ENCODE measurements at places on chromosomes 12 and 14. TPM values are rescaled to one million over a fixed set of nuclear protein-coding genes. Genes with fewer than 3 reads are reported as not detected.

- peaks cover 43% of the 10 kb centered on the region for H3K27me3 ChIP-seq
- H3K36me3 ChIP-seq, result no peaks in the 10 kb centered on the region
- no peaks in the 10 kb centered on the region for H3K4me1 ChIP-seq
- H3K27ac ChIP-seq, result no peak within 1 kb of the TSS
Measured at GRCh38 chr12:45050751-45051571, at the start of gene DBX2. DBX2 (minus strand) TSS chr12:45051099; CDS start chr12:45050927, 172 bp downstream.

DNA sequence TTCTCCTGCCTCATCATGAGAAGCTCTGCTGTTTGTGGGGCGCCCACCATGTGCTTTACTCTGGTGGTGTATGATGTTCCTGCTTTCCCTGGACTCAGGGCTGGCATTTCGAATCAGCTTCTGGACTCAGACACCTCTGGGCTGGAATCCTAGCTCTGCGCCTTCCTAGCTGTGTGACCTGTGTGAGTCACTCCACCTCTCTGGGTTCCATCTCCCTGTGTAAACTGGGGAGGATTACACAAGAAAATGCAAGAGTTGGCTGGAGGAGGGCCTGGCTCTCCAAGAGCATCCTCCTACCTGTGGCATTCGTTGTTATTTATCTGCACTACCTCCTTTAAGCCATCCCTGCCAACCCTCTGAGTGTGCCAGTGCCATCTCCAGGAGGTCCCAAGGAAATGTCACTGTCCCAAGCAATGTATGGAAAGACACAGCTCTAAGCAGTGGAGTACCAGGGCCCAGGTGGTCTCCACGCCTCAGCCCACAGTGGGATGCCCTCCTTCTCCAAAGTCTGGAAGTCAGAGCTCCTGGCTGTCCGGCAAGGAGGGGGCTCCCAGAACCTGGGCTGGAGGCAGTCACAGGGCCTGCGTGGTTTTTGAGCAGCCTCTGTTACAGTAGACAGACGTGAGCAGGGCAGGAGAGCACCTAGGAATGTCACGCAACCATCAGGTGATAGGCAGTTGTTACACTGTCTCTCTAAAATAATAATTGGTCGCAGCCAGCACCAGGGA, 7.3 kb upstream of the TNFAIP2 start:
- H3K27me3 ChIP-seq, result peaks cover 13% of the 10 kb centered on the region
- H3K4me3 ChIP-seq, result no peak overlapping the region
- DNase-seq, result no peak
- peaks cover 6% of the 10 kb centered on the region for H3K4me1 ChIP-seq
- H3K27ac ChIP-seq, result no peak overlapping the region

DNA sequence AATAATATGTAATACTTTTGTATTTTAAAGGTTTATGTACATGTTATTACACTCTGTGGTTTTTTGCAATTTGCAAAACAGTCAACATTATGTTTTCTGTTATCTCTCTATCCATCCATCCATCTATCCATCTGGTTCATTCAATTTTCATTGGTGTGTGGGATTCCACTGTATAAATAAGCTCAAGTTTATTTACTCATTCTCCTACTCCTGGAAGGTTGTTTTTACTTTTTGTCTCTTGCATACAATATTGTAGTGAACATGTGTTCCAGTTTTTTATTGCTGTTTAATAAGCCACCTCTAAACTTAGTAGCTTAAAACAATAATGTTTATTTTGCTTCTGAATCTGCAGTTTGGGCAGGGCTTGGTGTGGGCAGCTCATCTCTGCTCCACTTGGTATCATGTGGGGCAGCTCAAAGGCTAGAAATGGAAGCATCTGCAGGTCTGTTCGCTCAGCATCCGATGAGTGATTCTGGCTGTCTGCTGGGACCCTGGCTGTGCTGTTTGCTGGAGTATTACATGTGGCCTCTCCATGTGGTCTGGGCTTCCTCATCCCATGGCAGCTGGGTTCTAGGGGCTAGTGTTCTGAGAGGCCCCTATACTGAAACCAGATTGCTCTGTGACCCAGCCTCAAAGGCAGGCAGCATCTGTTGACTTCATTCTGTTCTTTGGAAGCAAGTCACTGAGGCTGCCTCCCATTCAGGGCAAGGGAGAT, 98.8 kb downstream of the SLC25A47 start:
- H3K27ac ChIP-seq, result no peak overlapping the region
- H3K4me1 ChIP-seq, result peaks cover 10% of the 10 kb centered on the region
- no peak overlapping the region for H3K4me3 ChIP-seq

- no peaks in the 10 kb centered on the region for H3K4me1 ChIP-seq
- H3K36me3 ChIP-seq, result no peaks in the 10 kb centered on the region
- H3K27ac ChIP-seq, result no peak overlapping the region
- peaks cover 7% of the 10 kb centered on the region for H3K27me3 ChIP-seq
- no peak overlapping the region for H3K4me3 ChIP-seq
Measured at GRCh38 chr14:24941719-24942118, 108.2 kb downstream of the STXBP6 start.

GRCh38 chr14:75609116-75609515, 30.7 kb downstream of the FLVCR2 start:
- H3K27ac ChIP-seq, result no peak overlapping the region
- H3K27me3 ChIP-seq, result no peaks in the 10 kb centered on the region
- peaks cover 9% of the 10 kb centered on the region for H3K4me1 ChIP-seq
- H3K4me3 ChIP-seq, result no peak overlapping the region
- H3K36me3 ChIP-seq, result peaks cover 6% of the 10 kb centered on the region

DNA sequence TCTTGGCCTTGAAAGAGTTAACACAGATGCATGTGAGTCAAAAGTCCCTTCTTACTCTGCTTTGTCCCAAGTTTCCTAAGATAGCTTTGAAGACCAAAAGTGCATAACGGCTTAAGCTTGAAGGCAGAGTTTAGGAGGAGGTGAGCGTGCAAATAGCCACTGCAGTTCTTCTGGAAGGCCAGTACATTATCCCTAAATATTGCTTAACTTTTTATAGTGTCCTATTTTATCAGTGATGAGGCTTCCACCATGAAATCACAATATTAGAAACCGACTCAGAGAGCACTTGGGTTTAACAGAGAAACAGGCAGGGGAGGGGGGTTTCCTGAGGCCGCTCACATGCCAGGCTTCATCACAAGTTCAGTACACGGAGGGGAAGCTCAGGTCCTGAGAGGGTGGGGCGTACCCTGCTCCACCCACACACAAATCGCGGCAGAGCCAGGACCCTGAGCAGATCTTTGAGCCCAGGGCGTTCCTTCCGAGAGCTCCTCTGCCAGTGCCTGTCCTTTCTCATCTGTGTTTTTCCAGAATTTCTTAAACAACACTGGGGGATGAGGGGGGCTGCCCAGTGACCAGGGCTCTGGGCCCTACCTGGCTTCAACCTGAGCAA, 26.8 kb upstream of the BDKRB2 start:
- H3K36me3 ChIP-seq, result no peaks in the 10 kb centered on the region
- H3K27ac ChIP-seq, result no peak overlapping the region
- peaks cover 49% of the 10 kb centered on the region for H3K27me3 ChIP-seq
- H3K4me3 ChIP-seq, result no peak overlapping the region
- no peaks in the 10 kb centered on the region for H3K4me1 ChIP-seq

The SCARB1 gene
- 10.0 TPM for total RNA-seq

GRCh38 chr14:101509730-101510371, 51.4 kb upstream of the DIO3 start:
- peak; percentile 49 for DNase-seq
- no peaks in the 10 kb centered on the region for H3K27me3 ChIP-seq
- no peaks in the 10 kb centered on the region for H3K4me1 ChIP-seq
- H3K36me3 ChIP-seq, result no peaks in the 10 kb centered on the region
- H3K27ac ChIP-seq, result no peak overlapping the region

GRCh38 chr14:21714318-21714929, 40.8 kb upstream of the OR4E1 start:
- DNase-seq, result no peak
- no peaks in the 10 kb centered on the region for H3K36me3 ChIP-seq
- H3K4me1 ChIP-seq, result no peaks in the 10 kb centered on the region
- H3K27ac ChIP-seq, result no peak overlapping the region

GRCh38 chr12:42472376-42472775, 117.2 kb downstream of the PRICKLE1 start:
- H3K4me1 ChIP-seq, result peaks cover 15% of the 10 kb centered on the region
- no peak overlapping the region for H3K4me3 ChIP-seq
- DNase-seq, result no peak
- H3K27ac ChIP-seq, result no peak overlapping the region
- H3K27me3 ChIP-seq, result peaks cover 4% of the 10 kb centered on the region

GRCh38 chr12:16844875-16845274, 238.9 kb upstream of the LMO3 start:
- no peaks in the 10 kb centered on the region for H3K36me3 ChIP-seq
- H3K27me3 ChIP-seq, result no peaks in the 10 kb centered on the region
- H3K4me3 ChIP-seq, result no peak overlapping the region
- no peak overlapping the region for H3K27ac ChIP-seq

The ENO2 gene
- 151 TPM for total RNA-seq

GRCh38 chr14:42719391-42719790, 1112.7 kb downstream of the LRFN5 start:
- H3K36me3 ChIP-seq, result peaks cover 8% of the 10 kb centered on the region
- DNase-seq, result no peak
- no peaks in the 10 kb centered on the region for H3K4me1 ChIP-seq
- no peak overlapping the region for H3K27ac ChIP-seq

GRCh38 chr12:94855853-94856252, 147.6 kb downstream of the NDUFA12 start:
- H3K4me3 ChIP-seq, result no peak overlapping the region
- H3K27me3 ChIP-seq, result peaks cover 30% of the 10 kb centered on the region
- H3K36me3 ChIP-seq, result peaks cover 3% of the 10 kb centered on the region
- H3K4me1 ChIP-seq, result peaks cover 5% of the 10 kb centered on the region

- H3K4me1 ChIP-seq, result peaks cover 29% of the 10 kb centered on the region
- no peak overlapping the region for H3K4me3 ChIP-seq
- no peaks in the 10 kb centered on the region for H3K36me3 ChIP-seq
- no peaks in the 10 kb centered on the region for H3K27me3 ChIP-seq
Measured at GRCh38 chr12:98401427-98401826, 114.0 kb upstream of the TMPO start.

DNA sequence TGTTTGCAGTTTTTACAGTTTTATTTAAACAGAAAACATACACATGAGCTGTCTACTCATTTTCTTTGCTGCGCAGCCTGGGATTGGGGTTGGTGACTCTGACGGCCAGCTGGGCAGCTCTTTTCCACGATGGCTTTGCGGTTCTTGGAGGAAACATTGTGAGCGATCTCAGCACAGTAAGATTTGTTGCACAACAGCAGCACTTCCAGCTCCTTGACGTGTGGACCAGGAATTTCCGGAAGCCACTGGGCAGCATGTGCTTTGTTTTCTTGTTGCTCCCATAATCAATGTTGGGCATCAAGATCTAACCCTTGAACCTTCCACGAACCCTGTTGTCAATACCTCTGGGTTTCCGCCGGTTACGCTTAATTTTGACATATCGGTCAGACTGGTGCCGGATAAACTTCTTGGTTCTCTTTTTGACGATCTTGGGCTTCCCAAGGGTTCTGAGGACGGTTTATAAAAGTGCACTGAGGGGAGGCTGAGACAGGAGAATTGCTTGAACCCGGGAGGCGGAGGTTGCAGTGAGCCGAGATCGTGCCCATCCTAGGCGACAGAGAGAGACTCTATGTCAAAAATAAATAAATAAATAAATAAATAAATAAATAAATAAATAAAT, 21.8 kb downstream of the FKBP11 start:
- no peaks in the 10 kb centered on the region for H3K27me3 ChIP-seq
- peak overlapping the region; percentile 66 for H3K4me3 ChIP-seq
- no peak overlapping the region for H3K27ac ChIP-seq
- no peaks in the 10 kb centered on the region for H3K36me3 ChIP-seq

The GRIN2B gene
- total RNA-seq, result not detected

DNA sequence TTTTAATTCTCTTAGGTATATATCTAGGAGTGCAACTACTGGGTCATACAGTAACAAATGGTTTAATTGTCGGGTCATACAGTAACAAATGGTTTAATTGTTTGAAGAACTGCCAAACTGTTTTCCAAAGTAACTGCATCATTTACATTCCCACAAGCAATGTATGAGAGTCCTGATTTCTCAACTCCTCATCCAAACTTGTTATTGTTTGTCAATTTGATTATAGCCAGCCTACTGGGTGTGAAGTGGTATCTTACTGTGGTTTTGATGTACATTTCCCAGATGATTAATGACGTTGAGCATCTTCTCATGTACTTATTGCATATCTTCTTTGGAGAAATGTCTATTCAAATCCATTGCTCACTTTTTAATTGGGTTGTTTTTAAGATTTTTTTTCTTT, 67.6 kb upstream of the CFL2 start:
- no peak overlapping the region for H3K4me3 ChIP-seq
- no peaks in the 10 kb centered on the region for H3K27me3 ChIP-seq
- H3K27ac ChIP-seq, result no peak overlapping the region
- peaks cover 24% of the 10 kb centered on the region for H3K36me3 ChIP-seq
- DNase-seq, result no peak

DNA sequence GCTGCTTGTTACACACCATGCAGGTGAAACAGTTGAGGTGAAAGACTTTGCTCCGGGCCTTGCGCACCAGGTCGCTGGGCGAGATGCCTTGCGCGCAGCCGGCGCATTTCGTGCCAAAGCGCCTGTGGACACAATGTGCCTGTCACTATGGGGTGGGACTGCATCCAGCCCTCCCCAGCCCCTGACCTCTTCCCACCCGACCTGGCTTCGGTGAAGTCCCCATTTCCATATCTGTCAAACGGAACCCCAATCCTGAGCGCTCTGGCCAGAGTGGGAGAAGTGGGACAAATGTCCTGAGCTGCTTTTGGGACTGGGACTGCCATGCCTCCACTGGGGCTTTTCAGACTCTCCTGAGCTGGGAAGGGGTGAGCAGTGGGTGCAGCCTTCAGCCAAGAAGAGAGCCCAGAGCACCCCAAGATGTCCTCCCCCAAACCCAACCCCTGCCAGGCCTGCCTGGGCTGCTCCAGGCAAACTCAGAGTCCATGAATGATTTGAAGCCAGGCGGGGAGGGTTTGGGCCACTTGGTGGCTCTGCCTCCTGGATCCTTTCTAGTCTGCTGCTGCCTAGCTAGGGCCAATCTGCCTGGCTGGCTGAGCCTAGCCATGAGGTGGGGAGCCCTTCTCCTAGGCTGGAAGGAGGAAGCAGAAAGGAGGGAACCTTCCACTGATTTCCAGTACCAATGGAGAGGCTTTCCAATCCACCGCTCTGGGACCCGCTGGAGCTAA, 2.3 kb downstream of the LHX5 start:
- peaks cover 11% of the 10 kb centered on the region for H3K4me1 ChIP-seq
- H3K36me3 ChIP-seq, result no peaks in the 10 kb centered on the region
- H3K27ac ChIP-seq, result no peak overlapping the region
- no peak overlapping the region for H3K4me3 ChIP-seq

The RHEBL1 gene
- total RNA-seq, result 28.9 TPM

The KCNC2 gene
- total RNA-seq, result not detected

- H3K4me1 ChIP-seq, result no peaks in the 10 kb centered on the region
- no peaks in the 10 kb centered on the region for H3K36me3 ChIP-seq
- H3K27ac ChIP-seq, result no peak overlapping the region
- H3K27me3 ChIP-seq, result peaks cover 13% of the 10 kb centered on the region
Measured at GRCh38 chr14:58735596-58735995, 97.8 kb downstream of the DACT1 start.

- H3K27me3 ChIP-seq, result peaks cover 14% of the 10 kb centered on the region
- H3K36me3 ChIP-seq, result no peaks in the 10 kb centered on the region
- no peak for DNase-seq
- H3K4me1 ChIP-seq, result peaks cover 16% of the 10 kb centered on the region
- no peak overlapping the region for H3K4me3 ChIP-seq
Measured at GRCh38 chr12:52699960-52700359, 3.4 kb downstream of the KRT77 start.
